ENCODE measurements at places on chromosomes 4 and X. TPM values are rescaled to one million over a fixed set of nuclear protein-coding genes. Genes with fewer than 3 reads are reported as not detected.

Gene DDIT4L
- total RNA-seq, result not detected

Gene FREM3
- not detected for total RNA-seq

Gene FSTL5
- total RNA-seq, result not detected

DNA sequence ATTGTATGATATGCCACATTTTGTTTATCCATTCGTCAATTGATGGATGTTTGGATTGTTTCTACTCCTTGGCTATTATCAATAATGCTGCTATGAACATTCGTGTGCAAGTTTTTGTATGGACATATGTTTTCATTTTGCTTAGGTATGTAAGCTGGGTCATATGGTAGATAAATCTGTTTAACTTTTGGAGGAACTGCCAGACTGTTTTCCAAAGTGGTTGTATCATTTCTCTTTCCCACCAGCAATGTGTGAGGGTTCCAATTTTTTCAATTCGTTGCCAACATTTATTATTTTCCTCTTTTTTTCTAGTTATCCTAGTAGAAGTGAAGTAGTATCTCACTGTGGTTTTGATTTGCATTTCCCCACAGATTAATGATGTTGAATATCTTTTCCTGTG is 71.8 kb downstream of the DIAPH2 start:
- H3K27ac ChIP-seq, result no peak overlapping the region
- H3K4me1 ChIP-seq, result no peaks in the 10 kb centered on the region
- H3K27me3 ChIP-seq, result no peaks in the 10 kb centered on the region

GRCh38 chr4:108240366-108240765 is 71.6 kb upstream of the LEF1 start:
- no peaks in the 10 kb centered on the region for H3K36me3 ChIP-seq
- no peak overlapping the region for H3K4me3 ChIP-seq
- H3K27me3 ChIP-seq, result no peaks in the 10 kb centered on the region
- H3K4me1 ChIP-seq, result no peaks in the 10 kb centered on the region

DNA sequence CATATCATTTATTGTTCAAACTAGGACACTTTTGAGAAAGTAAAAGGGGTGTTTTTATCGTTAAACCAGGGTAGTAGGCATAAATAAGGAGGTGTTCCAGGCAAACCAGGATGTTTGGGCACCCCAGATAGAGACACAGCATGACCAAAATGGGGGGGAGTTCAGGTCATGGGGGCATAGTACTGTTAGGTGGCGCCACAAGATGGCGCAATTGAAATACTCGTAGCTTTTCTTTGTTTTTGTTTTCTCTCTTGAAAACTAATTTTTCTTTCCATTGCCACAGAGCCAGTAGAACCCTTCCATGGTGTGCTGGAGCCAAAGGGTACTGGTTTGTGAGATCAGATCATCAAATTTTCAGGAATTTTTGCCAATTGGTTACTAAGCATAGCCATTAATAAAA is 283.4 kb downstream of the BCOR start:
- H3K27me3 ChIP-seq, result no peaks in the 10 kb centered on the region
- peaks cover 4% of the 10 kb centered on the region for H3K4me1 ChIP-seq
- H3K4me3 ChIP-seq, result no peak overlapping the region
- H3K27ac ChIP-seq, result no peak overlapping the region
- no peaks in the 10 kb centered on the region for H3K36me3 ChIP-seq

- no peaks in the 10 kb centered on the region for H3K36me3 ChIP-seq
- H3K4me3 ChIP-seq, result no peak overlapping the region
- no peak for DNase-seq
Observed at GRCh38 chr4:57373991-57374390, 263.8 kb upstream of the IGFBP7 start.

- no peaks in the 10 kb centered on the region for H3K27me3 ChIP-seq
- no peak overlapping the region for H3K4me3 ChIP-seq
- no peak for DNase-seq
- no peak overlapping the region for H3K27ac ChIP-seq
Observed at GRCh38 chr4:140793291-140793690, 37.1 kb upstream of the TBC1D9 start.

DNA sequence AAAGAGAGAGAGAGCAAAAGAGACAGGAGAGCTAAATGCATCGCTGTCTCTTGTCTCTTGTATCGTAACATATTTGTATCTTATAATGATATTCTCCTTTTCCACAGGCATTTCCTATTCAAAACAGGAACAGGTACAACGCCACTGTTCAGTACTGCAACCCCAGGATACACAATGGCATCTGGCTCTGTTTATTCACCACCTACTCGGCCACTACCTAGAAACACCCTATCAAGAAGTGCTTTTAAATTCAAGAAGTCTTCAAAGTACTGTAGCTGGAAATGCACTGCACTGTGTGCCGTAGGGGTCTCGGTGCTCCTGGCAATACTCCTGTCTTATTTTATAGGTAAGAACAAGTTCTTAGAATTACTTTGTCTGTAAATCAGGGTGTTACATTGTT is 288.6 kb downstream of the DCTD start:
- no peak overlapping the region for H3K27ac ChIP-seq
- no peaks in the 10 kb centered on the region for H3K4me1 ChIP-seq
- no peak overlapping the region for H3K4me3 ChIP-seq
- no peak for DNase-seq
- H3K27me3 ChIP-seq, result no peaks in the 10 kb centered on the region

DNA sequence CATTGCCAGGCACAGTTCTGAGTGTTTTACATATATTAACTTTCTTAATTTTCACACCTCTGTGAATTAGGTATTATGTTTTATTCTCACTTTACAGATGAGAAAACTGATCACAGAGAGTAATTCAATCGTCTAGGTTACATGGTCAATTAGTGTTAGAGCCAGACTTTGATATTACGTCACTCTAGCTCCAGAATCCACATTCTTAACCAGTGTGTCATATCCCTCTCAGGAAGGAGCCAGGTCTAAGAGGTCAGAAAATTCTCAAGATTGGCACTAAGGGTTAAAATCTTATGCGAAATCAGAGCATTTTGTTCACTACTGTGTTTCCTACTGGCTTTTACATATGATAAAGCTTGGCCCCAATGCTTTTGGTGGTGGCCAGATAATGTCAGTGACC is 7.4 kb downstream of the DMP1 start:
- H3K27ac ChIP-seq, result no peak overlapping the region
- no peaks in the 10 kb centered on the region for H3K36me3 ChIP-seq
- DNase-seq, result no peak

DNA sequence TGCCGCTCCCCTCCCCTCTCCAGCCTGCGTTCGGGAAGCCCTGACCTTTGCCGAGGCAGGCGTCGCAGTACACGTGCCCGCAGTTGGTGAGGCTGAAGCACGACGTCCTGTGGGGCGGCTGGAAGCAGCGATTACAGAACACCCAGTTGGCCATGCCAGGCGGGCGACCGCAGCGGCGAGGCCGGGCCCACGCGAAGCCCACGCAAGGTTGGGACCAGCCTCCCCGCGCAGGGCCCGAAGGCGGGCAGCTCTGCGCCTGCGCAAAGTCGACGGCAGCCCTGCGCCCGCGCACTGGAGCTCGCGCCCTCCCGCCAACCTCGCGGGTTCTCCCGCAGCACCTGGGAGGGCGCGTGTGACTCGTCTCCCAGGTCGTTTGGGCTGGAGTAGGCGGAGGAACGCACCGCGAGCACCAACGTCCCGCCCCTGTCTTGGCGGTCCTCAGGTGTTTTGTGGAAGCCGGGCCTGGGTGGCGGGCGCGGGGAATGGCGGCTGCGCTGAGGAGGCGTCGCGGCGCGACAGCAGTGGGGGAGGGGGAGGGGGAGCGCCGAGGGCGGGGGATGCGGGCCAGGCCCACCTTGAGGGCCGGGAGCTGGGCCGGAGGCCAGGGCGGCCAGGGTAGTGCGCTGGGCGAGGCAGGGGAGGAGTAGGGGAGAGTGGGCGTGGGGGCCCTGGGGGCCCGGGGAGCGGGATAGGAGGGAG is at the start of gene RNF212:
Gene RNF212 (minus strand): TSS at position 254 of the 699 bp plus-strand sequence. CDS start 100 bp downstream, at position 154.
- H3K27ac ChIP-seq, result no peak within 1 kb of the TSS
- peak within 1 kb of the TSS; percentile 35 for H3K4me3 ChIP-seq
- DNase-seq, result no peak
- H3K36me3 ChIP-seq, result no peaks in the 10 kb centered on the region

DNA sequence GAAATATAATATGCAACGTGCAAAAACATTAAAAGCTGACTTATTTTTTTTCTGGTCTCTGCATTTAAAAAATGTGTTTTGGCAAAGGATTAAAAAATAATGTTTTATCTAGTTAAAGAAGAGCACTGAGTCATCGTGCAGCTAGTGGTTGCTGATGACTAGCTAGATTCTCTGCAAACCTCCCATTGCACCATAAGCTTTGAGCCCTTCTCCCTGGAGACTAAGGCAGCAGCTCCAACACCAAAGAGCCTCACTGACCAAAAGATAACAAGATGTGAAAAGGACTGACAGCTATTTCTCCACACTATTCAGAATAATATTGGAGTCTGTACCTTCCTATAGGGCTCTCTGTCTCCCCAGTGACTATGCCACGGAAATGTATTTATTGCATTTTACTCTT is 424.3 kb downstream of the SLITRK2 start:
- H3K4me1 ChIP-seq, result no peaks in the 10 kb centered on the region
- DNase-seq, result no peak
- H3K4me3 ChIP-seq, result no peak overlapping the region
- no peaks in the 10 kb centered on the region for H3K36me3 ChIP-seq
- no peaks in the 10 kb centered on the region for H3K27me3 ChIP-seq
- no peak overlapping the region for H3K27ac ChIP-seq
